Lower leg skin (tissue), 4 donors: ENCODE measurements at places on chromosomes 2 and 18.

GRCh38 chr2:136929531-136929930, 164.2 kb downstream of the THSD7B start:
- DNase-seq = no peak

GRCh38 chr2:66582987-66583880, 148.3 kb downstream of the MEIS1 start:
- DNase-seq = no peak

- DNase-seq = no peak
Observed at GRCh38 chr18:38520786-38521185, 955.2 kb upstream of the CELF4 start.

DNA sequence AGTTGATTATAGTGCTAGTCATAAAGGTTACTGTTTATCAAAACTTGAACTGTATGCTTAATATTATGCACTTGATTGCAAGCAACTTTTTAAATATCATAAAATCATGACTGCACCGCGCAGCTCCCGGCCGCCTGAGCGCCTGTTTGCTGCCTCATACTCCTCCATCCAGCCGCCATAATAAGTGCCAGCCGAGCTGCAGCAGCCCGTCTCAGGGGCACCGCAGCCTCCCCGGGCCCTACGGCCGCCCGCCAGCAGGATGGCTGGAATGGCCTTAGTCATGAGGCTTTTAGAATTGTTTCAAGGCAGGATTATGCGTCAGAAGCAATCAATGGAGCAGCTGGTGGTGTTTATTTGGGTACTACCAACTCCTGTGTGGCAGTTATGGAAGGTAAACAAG, 337.2 kb downstream of the PAX3 start:
- no peak for DNase-seq

DNA sequence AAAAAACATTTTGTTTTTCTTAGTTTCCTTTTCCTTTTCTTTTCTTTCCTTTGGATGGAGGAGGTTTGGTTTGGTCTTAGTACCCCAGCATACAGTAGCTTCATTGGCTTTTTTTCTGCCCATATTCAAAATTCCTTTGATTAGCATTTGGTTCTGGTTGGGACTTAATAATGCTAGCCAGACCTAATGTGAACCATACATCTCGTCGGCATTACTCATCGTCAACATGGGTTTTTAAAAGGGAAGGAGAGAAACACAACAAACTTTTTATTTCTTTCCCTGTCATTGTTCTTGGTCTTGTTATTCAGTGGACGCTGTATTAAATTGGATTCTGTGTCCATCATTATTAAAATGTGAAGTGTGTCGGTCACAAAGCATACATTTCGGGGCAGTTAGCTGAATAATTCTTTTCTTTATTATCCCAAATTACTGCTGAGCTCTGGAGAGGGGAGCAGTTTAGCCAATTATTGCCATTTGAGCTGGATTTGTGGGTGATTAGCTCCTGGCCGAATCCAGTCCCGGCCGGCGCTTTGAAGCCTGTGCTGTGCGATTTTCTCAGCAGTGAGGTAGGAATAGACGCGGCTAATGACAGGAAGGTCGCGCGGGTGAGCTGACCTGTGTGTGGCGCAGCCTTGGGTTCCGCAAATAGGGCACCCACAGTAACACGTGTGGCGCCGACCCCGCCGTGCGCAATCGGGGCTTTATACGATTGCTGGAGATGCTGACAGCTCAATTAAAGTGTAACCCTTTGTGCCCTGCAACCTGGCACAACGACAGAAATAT, 303.3 kb downstream of the GBX2 start:
- no peak for DNase-seq

DNA sequence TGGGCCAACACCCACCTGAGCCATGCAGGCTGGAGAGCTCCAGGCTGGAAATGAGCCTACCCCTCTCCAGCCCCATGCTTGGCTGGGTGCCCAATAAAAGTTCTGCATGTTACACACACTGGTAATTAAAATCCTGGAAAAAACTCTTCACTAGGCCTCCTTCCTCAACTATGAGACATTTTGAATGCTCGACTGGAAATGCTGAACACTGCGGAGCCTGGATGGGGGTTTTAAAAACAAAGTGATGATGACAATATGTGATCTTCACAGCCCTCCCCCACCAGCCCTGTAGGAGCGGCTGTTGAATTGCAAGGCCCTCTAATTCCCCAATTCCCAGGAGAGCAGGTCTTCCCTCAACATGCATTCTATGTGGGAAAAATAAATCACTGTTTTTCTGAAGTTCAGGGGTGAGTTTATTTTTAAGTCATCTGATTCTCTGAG, 179.2 kb downstream of the TTC32 start:
- no peak for DNase-seq

DNA sequence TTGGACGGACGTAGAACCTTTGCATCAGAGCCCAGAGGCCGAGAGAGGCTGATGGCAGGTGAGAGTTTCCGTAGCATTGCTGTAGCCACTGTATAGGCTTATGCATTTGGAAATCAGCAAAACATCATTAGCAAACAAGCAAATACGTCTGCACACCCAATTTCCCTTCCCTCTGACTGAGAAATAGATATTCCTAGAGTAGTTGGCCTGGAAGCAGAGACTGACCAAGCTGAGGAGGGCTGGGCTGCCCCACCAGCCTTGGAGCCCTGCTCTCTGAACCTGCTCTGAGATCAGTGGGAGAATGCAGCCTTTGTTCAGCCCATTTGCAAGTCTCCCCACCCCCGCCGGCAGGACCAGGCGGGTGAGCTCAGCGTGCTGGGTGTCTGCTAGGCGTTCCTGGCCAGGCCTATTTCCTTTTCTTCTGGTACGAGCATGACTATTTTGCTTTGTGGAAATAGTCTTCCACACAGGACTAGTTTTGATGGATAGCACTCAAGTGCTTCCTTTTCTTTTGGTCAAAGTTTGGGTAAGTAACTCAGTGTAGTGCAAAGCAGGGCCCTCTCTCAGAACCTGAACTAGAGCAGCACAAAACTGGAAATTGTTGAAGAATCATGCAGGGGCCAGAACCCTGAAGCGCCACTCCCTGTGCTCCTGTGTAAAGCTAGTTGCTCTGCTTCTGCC, 21.9 kb upstream of the RNF149 start:
- peak; percentile 90 for DNase-seq

DNA sequence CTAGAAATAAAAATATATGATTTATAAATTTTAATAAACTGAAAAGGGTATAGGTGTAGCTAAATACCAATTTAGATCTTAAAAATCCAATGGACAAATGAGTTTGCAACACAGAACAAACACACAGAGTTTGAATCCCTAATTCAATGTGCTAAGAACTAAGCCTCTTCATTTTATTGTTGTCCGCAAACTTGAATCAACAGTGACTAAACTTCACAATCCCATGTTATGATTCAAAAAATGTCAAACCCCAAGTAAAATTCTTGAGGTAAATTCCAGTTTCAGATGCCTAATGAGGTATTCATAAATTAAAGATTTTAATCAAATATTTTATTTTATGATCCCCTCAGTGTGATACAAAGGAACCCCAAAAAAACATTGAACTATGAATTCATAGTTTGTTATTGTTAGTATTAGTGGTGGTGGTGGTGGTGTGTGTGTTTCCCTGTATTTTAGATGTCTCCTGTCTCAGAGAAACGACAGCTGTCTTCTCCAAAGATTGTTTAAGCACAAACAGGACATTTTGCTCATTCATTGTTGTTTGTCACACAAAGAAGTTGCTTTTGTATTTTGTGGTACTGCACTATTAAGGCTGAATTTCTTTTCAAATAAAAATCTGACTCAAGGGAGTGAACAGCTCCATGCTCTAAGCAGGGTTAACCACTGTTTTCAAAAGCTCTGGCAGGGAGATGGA, 259.8 kb downstream of the OSR1 start:
- no peak for DNase-seq

- DNase-seq = no peak
Observed at GRCh38 chr2:179711375-179711774, 150.0 kb downstream of the ZNF385B start.

DNA sequence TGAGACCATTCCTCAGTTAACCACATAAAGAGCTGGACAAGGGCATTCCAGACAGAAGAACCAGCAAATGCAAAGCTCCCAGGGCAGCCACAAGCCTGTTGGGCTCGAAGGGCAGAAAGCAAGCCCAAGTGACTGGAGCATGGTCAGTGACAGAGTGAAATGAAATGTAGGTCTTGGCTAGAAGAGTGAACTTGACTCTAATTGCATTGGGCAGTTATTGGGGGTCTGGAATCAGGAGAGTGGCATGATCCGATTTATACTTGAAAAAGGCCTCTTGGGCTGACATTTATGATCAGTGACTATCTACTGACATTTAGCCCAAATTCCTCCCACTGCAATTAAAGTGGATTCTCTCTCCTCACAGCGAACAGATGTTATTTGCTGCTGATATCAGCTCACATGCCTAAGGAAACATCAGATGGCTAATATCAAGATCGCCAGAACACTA, 152.5 kb upstream of the KLF7 start:
- DNase-seq = no peak

DNA sequence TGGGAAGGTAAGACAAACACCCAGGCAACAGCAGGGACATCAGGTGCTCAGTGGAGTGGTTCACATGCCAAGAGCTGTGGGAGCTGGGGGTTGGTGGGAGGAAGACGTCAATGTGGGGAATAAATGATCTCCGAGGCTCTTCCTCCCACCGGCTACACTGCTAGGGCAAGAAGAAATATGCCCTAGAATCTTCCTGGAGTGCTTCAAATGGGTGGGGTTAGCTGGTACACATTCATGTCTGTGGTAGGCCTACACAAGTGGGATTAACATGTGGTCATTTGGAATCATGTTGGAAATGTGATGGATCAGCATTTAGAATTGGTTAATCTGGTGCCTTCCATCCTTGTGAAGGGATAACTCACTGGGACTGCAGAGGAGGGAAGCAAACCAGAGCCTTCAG, 12.4 kb upstream of the ZFP36L2 start:
- DNase-seq = no peak

DNA sequence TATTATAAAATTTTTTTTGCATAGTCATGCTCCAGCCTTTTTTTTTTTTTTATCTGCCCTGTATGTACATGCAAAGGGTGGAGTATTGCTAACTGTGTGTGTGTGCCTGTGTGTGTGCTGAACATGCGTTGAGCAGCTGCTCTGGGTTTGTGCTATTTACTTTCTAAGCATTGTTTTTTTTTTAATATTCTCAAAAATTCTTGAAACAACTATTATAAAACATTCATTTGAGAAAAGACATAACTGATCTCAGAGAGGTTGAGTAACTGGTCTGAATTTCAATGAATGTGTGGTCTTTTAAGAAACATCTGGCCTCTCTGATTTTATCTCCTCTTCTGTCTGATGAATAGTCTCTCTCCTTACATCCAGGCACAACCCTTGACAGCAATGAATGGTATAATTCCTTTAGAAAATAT, 366.0 kb upstream of the SLC14A2 start:
- DNase-seq = no peak

- DNase-seq = peak; percentile 81
Observed at GRCh38 chr2:1617425-1618021, 126.8 kb downstream of the PXDN start.

DNA sequence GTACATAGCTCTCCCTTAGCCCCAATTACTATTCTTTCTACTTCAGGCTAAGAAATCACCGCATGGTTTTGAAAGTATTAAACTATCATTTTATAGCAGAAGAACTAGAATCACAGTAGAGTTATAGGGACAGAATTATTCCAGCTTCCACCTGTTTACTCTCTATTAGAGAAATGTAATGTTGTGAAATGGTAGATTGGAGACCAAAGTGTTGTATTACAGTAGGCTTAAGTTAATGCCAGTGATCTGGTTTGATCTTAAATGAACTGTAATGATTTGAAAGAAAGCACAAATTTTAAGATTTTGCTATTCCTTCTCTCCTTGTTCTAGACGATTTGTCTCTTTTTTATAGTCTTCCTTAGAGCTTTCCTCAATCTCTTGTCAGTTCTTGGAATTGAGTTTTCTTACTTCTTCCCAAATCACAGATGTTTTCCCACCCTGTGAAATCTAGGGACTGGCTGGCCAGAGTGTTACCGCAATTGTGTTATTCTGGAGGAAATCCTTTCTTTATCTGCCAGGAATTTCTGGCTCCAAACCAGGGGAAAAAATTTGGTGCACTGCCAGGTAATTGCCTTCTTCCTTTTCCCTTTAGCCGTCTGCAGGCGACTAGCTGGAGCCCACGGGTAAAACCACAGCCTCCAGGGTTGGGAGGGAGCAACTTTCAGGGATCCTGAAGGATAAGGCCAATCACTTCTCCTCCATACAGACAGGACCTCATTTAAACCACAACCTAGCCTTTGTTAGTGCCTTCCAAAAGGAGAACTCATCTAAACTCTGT, 51.7 kb downstream of the NOP58 start:
- peak; percentile 55 for DNase-seq

- DNase-seq = peak; percentile 49
Observed at GRCh38 chr2:239903803-239904202, 121.3 kb downstream of the NDUFA10 start.

DNA sequence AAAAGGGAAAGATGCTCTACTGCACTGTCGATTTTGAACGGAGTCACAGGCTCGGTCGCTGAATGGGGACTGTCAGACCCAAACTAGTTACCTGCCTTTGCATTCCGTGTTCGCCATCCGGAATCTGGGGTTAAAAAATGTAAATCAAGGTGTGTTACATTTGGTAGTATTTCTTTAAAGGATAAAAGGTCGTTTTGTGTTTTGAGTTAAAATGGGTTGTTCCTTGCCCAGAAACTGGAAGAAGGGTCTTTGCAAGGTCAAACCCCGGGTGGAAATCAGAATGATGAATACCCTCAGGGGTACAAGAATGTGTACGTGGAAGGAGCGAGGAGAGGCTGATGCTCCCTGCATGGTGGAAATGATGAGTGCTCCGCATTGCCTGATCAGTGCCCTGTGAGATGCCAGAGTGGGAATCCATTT, 1.0 kb downstream of the VSNL1 start:
- DNase-seq = no peak

GRCh38 chr2:23653326-23653725, 268.3 kb downstream of the KLHL29 start:
- DNase-seq = no peak

GRCh38 chr2:196431957-196432356, 207.6 kb upstream of the CCDC150 start:
- DNase-seq = no peak

DNA sequence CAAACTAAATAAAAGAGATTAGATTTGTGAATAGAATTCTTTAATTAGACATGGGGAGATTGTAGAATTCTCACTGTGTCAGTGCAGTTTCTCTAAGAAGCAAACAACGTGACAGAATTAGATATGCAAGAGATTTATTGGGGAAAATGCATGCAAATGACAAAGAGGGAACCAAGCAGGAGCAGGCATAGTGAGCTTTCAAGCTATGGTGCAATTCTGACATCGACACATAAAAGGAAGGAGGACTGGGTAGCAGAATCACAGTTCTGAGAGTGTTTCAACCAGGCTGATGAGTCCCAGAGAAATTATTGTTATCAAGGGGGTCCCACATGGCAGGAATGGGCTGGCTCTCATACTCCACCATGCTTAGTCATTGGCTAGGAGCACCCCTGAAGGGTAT, 338.4 kb downstream of the FIGN start:
- no peak for DNase-seq

DNA sequence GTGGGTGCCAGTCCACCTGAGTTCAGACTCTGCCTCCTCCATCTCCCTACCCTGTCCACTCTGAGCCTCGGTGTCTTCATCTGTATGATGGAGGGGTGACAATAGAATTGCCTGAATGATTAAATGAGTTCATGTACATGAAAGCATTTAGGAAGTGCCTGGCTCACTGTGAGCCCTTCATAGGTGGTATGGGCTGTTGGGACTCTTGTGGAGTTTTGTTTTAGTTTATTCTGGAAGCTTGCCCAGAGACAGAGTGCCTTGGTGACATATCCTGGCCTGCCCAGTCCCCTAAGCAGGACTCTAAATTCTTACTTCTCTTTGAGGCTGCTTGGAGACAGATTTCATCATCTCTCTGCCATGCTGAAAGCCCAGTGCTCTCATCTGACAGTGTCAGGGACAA, 24.5 kb upstream of the GIGYF2 start:
- DNase-seq = no peak
